ENCODE measurements at places on chromosomes 6 and 20.

DNA sequence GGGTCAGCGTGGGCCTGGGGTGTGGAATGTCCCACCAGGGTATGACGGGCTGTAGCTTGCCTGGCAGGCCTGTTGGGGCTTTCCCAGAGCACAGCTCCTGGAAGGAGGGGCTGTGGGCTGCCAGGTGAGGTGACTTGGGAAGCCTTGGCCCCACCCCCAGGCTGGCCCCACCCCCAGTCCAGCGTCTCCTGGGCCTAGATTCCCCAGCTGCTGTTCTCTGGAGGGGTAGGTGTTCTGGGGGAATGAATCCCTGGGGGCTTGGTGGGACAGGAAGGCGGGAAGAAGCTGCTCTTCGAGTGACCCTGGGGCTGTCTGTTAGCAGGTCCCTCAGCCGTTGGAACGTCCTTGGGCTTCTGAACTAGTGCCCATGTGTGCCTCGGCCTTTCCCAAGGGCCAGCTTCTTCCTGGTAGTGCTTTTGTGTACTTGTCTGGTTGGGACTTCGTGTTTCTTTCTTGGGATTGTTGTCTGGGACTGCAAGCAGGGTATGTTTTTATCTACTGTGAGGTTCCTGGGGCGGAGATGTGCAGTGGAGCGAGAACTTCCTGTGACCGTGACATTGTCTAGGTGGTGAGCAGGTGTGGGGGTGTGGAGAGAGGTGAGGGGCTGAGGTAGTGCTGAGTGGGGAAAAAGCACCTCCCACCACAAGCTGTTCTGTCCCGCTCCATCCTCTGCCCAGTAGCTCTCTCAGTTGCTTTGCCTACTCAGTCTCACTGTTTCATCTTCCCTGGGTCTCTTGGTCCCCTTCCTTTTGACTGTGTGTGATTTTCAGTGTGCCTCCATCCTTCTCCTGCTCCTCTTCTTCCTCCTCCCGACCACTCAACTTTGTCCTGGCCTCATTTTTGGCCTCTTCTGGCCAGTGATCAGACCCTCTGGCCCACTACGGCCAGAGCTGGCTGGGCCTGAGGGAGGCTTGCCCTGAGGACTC lies 1.3 kb upstream of the DDR1 start:
- DNase-seq: peak; percentile 12

DNA sequence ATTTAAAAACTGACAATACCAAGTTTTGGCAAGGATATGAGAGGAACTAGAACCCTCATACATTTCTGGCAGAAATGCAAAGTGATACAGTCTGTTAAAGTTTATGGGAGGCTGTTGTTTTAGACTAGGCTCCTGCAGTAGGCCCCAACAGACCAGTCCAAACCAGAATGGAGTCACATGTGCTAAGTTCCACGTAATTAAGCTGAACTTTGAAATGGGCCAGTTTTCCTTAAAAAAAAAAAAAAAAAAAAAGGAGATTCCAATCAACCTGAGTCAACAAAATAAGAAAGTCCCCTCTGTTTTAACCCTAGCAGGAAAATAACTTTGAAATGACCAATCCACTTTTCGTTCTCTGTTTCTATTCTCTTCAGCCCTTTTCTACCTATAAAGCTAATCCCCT lies 26.5 kb downstream of the IL17F start:
- no peak for DNase-seq

DNA sequence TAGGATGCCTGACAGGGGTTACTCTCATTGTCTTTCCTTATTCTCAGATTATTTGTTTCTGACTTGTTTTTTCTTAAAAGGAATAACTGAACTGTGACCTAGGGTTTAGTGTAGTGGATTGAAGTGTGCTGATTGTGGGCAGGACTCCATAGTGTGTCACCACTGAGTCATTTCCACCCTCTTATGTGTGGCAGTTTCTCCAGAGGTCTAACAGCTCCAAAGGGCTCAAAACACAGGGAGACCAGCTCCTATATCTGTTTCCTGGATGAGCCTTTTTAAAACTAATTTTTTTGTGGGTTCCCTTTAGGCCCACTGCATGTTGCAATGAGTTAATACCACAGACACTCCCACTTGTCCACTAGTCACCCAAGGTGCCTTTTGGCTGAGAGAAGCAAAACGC lies 951.1 kb upstream of the ADGRB3 start:
- no peak for DNase-seq

DNA sequence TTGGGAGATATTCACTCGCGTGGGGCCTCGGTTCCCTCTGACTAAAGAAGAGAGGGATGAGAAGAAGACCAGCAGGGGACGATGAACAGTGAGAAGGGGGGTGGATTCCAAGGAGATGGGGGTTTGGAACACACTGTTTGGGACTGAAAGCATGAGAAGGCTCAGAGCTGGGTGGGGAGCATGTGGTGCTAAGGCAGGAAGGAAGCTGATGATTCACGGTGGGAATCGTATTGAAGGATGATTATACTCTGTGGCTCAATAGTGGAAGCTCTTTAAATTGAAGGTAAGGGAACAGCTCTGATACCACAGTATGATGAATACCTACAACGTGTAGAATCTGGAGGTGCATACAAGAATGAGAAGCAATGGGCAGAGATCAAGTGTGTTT lies 117.5 kb upstream of the KCNK16 start:
- no peak for DNase-seq

All from NCI-H1105 treated with DMSO at 0.1 percent for 48 hours (cell line).